ENCODE measurements at places on chromosomes 7 and 10.

DNA sequence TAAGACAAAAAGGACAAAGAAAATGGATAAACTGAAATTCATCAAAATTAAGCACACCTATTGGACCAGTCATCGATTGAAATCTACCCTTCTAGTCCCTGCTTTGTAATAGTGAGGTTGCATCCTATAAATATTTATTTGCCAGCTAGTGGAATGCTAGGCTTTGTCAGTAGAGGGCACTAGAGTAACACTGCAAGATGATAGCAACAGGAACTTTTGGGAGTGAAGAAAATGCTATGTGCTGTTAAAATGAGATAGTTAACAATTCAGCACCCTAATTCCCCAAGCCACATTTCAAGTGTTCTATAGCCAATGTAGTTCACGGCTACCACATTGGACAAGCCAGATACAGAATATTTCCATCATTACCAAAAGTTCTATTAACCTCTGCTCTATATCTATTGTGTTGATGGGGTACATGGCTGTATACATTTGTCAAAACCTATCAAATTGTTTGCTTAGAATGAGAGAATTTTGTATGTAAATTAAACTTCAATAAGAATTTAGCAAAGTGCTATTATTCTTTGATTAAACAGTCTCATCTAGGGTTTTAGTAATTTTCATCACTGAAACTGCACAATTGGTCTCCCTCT is 69.8 kb downstream of the LSMEM1 start:
- DNase-seq, result no peak

DNA sequence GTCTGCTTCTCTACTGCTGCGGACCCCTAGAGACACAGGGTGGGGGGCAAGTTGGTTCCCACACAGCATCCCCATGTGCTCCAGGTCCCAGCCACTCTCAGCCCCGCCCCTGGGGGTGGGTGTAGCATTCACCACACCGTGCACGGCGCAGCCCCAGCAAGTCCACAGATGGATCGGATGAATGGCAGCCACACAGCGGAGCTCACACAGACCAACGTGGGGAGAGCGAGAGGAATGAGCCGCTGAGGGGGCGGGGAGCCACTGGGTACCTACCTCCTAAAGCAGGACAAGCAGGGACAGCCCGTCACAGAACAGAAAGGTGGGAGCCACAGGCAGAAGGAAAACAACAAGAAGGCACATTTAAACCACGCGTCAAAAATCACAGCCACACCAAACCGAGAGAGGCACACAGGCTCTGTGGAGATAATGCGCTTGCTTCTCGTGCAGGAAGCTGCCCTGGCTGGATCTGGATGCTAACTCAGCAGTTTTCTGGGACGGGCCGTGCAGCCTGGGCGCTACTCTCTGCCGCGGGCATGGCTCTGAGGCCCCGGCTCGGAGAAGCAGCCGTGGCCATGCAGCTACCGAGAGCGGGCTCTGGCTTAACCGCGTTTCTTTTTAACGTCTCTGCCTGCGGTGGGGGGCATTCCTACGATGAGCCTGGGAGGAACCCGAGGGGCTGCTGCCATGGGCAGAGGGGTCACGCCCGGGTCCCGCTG is 102.5 kb downstream of the CYTH3 start:
- no peak for DNase-seq

- no peak for DNase-seq
Measured at GRCh38 chr7:3397324-3397723, 96.3 kb downstream of the SDK1 start.

DNA sequence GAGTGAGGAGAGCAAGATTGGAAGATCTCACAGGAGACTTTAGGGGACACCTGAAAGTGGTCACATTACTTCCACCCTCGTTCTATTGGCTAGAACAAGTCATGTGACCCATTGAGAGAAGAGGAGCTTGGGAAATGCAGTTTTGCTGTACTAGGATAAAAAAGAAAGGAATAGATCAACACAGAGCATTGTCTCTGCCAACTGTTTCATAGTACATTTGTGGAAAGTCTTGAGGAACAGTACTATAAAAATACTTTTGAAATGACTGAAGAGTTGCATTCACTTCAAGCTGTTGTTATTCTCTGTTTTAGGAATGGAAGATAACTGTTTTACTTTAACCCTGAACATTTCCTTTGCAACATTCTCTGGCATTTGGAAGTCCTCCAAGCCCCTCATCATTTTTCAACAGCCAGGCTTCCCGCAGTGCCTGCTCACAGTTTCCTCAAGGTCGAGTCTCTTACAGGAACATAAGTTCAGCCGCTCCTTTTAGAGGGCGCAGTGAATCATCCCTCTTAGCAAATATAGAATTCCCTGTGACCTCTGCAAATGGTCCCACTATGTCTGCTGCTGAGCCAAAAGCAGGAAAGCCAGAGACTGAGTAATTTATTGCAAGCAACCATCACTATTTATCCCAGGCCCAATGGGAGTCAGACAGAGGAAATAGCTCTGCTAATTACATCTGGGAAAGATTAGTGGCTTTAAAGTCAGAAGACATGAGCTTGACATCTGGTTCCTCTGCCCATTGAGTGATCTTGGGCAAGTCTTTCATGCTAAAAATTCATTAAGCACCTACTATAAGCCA is 40.7 kb downstream of the MRPL32 start:
- no peak for DNase-seq

GRCh38 chr10:51860257-51860656 is 160.9 kb upstream of the CSTF2T start:
- no peak for DNase-seq

DNA sequence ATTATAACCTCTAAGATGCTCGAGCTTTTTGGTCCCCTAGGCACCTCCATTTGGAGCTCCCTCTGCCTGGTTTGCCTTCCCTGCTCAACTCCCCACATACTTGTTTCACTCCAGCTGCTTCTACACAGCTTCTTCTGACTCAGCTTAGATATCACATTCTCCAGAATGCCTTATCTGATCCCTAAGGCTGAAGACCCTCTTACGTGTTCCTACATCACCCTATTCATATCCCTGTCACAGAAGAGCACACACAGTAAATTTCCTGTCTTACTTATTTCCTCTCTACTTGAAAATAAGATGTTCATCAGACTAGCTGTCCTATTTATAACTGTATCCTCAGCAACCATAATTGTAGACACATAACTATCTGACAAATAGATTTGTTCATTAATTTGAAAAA is 61.3 kb upstream of the RNF148 start:
- no peak for DNase-seq

GRCh38 chr10:89476150-89476549 is 59.2 kb downstream of the SLC16A12 start:
- DNase-seq, result no peak
